ENCODE measurements at places on chromosomes 7 and 10.

DNA sequence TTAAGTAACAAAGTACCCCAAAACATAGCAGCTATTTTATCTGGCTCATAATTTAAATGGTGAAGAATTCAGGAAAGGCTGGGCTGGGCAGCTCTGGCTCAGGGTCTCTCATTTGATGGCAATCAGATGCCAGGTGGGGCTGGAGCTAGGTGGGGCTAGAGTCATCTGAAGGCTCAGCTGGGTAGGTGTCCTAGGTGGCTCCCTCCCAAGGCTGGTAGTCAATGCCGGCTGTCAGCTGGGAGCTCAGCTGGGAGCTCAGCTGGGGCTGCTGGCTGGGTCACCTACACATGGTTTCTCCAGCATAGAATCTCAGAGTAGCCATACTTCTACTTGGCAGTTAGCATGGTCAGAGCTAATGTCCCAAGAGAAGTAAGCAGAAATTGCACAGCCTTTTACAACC is 34.1 kb downstream of the OSBPL3 start:
- no peak for DNase-seq

DNA sequence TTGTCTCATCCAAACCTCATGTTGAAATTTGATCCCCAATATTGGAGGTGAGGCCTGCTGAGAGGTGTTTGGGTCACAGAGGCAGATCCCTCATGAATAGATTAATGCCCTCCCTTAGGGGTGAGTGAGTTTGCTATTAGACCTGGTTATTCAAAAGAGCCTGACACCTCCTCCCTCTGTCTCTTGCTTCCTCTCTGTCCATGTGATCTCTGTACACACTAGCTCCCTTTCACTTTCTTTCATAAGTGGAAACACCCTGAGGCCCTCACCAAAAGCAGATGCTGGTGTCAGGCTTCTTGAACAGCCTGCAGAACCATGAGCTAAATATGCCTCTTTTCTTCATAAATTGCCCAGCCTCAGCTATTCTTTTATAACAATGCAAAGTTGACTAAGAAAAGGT is 447.1 kb downstream of the MDFIC start:
- DNase-seq, result no peak

DNA sequence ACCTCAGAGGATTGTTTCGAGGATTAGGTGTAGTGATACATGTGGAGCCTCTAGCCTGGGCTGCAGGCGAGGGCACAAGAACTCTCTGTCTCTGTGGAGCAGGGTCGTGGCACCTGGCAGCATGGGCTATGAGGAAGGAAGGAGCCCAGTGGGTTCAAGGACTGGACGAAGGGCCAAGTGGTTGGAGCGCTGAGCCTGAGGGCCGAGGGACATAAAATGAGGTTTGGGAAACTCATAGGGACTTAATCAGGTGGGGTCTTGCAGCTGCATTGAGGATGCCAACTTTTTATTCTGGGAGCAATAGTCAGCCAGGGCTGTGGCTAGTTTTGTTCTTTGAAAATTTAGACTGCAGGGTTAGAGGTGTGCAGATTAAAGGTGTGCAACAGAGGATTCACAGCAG is 33.0 kb upstream of the ZNF32 start:
- no peak for DNase-seq

DNA sequence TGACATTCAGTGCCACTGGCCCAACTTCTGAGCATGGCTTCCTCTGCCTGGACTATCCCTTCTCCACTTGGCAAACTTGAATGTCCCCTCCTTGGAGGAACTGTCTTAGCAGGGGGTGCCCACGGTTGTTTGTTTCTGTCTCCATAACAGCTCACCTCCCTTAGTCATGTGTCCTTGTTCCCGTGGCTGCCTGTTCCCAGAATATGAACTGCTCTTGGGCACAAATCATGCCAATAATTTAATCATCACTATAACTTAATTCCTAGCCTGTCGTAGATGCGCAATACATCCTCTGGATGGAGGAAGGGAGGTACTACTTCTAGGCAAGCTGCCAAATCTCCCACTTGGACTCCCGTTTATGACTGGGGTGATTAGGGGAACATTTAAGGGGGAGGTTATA is 173.1 kb downstream of the MYOF start:
- peak; percentile 90 for DNase-seq

GRCh38 chr7:54722026-54722425 is 37.0 kb downstream of the SEC61G start:
- DNase-seq, result no peak

- DNase-seq, result no peak
Observed at GRCh38 chr7:47577321-47577919, 4.5 kb downstream of the TNS3 start.

DNA sequence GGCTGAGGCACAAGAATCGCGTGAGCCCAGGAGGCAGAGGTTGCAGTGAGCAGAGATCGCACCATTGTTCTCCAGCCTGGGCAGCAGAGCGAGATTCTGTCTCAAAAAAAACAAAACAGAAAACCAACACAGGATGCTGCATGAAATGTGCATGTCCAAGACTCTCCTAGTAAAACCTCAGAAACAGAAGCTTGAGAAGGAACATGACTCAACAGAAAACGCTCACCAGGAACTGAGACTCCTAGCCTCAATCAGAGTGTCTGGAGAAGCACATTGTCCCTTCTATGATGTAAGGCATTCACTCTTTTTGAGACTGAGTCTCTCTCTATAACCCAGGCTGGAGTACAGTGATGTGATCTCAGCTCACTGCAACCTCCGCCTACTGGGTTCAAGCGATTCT is 168.3 kb downstream of the MYOF start:
- no peak for DNase-seq

DNA sequence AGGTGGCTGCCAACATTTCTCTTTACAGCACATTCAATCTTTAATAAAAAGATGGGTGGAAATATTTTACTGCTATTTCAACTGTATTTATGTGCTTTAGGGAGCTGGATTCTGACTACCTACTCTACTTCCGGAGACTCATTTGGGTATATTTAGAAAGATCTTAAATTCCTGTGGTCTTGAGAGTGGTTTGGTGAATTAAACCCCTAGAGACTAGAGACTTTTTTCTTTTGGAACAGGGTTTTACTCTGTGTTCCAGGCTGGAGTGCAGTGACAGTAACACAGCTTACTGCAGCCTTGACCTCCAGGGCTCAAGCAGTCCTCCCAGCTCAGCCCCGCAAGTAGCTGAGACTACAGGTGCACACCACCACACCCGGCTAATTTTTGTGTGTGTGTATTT is 79.0 kb upstream of the HABP2 start:
- no peak for DNase-seq
